Endothelial cell (in vitro differentiated cells): ENCODE measurements at places on chromosomes 4 and X. TPM values are rescaled to one million over a fixed set of nuclear protein-coding genes. Genes with fewer than 3 reads are reported as not detected.

GRCh38 chr4:112422644-112423043 is 93.3 kb downstream of the NEUROG2 start:
- no peak for DNase-seq

The RWDD4 gene
- 13.1 TPM for total RNA-seq

- no peak for DNase-seq
Observed at GRCh38 chrX:45722471-45722870, 521.8 kb upstream of the DIPK2B start.

The RTL3 gene
- not detected for total RNA-seq

The TCEAL7 gene
- total RNA-seq, result 23.7 TPM

The KLB gene
- total RNA-seq, result not detected

- DNase-seq, result no peak
Observed at GRCh38 chrX:71489540-71489939, 43.4 kb upstream of the OGT start.

The TMPRSS11A gene
- not detected for total RNA-seq

- DNase-seq, result no peak
Observed at GRCh38 chr4:177562859-177563258, 120.6 kb upstream of the AGA start.

DNA sequence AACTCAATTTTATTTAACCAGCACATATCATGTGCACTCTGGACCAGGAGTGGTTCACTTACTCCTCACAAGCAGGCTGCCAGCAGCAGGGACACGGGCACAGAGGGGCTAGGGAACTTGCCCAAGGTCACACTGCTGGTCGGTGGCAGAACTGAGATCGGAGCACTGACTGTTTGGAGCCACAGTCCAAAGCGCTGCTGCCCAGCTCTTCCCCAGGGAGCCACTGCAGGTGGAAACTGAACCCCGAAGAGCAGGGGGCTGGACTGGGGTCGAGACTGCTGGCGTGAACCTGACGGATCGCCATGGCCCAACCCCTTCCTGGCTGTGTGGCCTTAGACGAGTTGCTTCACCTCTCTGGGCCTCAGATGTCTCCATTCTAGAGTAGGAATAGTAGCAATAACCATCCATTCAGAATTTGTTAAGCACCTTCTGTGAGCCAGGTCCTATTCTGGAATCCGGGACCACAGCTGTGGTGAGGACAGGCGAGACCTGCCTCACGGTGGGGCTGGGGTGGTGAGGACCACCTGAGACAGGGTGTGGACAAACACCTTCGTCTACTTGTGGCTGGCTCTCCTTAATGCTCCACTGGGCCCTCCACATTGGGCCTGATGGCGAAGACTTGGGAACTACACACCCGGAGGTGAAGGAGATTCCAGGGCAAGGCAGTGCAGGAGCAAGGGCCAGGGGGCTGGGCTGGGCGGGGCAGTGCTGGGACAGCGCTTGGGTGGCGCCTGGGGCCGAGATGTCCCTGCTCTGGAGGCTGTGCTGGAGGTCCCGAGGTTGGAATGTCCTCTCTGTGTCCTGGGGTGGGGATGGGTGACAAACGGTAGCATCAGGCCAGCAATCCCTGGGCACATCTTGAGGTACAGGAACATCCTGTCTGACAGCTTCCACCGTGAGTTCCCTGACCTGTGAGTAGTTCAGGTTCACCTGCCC is 32.0 kb upstream of the KIAA0232 start:
- no peak for DNase-seq

- no peak for DNase-seq
Observed at GRCh38 chr4:68570122-68570507, 6.0 kb downstream of the UGT2B17 start.
